Uterus (tissue), 4 donors: ENCODE measurements at places on chromosomes 1 and 21. TPM values are rescaled to one million over a fixed set of nuclear protein-coding genes. Genes with fewer than 3 reads are reported as not detected.

GRCh38 chr1:109713636-109714035 is 1.6 kb downstream of the GSTM5 start:
- DNase-seq = no peak

DNA sequence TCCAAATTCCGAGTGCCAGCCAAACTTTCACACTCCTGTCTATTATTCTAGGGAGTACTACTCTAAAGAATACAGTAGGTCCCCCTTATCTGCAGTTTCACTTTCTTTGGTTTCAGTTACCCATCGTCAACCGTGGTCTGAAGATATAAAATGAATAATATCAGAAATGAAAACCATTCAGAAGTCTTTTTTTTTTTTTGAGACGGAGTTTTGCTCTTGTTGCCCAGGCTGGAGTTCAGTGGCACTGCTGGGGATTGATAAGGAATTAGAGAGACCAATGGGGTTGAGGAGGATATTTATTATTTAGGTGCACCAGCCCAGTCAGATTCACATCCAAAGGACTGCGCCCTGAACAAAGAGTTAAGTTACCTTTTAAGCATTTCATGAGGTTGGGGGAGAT is 52.9 kb upstream of the SRSF10 start:
- DNase-seq = no peak

CASQ2 gene
- total RNA-seq = 30.2 TPM

DNA sequence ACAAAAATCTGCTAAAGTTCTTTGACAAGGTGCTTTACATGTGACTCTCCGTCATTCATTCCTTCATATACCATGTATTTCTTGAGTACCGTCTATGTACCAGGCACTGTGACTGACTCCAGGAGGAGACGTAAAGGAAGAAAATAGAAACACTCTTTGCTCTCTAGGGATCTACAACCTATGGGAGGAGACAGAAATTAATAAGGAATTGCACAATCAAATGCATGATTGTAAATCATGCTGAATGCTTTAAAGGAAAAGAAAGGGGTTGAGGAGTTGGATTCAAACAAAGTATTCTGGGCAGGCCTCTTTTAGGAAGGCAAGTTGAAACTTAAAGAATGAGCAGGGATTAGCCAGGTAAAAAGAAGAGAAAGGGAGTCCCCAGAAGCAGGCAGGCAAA is 239.1 kb upstream of the FGGY start:
- DNase-seq = no peak

GRCh38 chr1:216553766-216554165 is 130.5 kb upstream of the USH2A start:
- DNase-seq = no peak

DNA sequence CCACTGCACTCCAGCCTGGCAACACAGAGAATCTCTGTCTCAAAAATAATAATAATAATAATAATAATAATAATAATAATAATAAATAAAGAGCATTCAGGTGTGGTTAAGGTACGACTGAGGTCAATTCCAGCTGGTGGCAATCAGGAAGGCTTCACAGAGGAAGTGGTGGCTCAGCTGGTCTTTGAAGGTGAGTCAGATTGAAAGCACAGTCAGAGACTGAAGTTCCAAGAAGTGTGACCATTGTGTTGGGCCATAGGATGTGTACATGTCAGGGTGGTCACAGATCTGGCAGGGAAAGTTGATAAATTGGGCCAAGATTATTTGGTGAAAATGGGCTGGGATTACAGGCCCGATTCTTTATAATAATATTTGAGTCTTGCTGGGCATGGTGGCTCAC is 31.0 kb upstream of the MED18 start:
- DNase-seq = no peak

HSD3B1 gene
- not detected for total RNA-seq

TSPAN2 gene
- 40.5 TPM for total RNA-seq

- DNase-seq = no peak
Measured at GRCh38 chr21:17118638-17119384, 394.0 kb upstream of the CXADR start.

DNA sequence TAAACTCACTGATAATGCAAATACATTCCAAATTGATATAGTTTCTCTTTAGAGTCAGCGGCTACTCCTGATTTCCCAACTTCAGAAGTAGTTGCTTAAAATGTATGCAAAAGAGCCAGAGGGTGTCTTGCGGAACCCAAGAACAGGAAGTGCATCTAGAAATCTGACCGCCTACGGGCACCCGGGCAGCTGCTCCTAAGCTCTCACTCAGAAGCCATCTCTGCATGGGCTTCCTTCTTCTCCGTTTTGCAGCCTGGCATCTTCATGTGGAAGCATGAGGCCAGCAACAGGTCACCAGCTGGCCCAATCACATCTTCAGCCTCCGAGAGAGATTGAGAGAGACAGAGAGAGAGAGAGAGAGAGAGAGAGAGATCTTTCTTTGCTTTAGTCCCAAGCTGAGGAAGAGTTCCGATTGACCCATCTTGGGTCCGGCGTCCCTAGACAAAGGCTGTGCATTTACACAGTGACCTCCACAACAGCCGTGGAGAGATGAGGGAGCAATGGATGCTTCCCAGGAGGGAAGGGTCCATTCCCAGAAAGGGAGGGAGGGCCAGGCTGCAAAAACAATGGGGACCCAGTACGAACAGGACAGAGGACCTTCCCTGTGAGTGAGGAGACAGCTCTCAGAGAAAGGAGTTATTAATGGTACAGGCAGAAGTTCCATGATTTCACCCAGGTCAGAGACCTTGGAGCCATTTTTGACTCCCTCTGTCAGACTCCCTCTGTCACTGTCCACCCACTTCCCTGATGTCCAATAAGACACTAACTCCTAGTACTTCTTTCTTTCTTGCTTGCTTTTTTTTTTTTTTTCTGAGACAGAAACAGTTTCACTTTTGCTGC is 28.2 kb upstream of the SLC30A1 start:
- no peak for DNase-seq

OVAAL gene
- total RNA-seq = not detected

GRCh38 chr1:203112475-203112874 is 15.1 kb upstream of the ADORA1 start:
- DNase-seq = no peak

DNA sequence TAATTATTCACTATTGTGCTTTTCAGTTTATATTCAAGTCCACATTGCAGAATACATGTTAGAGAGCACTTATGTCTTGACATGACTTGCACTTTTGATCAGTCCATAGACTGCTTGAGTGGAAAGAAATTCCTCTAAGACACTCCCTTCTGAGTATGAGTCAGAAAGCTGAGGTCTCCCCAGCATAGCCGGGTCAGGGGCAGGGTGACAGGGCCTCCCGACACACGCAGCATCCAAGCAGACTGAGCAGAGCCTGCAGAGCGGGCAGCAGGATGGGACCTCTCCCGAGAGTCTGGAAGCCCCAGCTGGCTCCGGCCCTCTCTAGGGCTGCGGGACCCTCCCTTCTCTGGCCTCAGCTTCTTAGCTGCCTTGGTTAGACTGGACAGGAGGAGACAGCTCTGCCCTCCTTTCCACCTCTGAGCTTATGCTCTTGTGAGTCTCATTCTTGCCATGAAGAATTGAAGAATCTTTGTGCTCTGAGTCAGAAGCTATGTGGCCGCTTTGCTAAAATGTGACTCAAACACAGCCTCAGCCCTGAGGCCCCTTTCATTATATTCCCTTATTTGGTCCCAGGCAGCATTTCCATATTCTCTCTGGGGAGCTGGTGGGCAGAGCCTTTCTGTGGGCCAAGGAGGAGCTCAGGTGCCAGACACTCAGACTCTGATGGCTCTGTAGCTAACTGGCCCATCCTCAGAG is 11.2 kb upstream of the CAPN2 start:
- DNase-seq = peak; percentile 63

GRCh38 chr1:149927056-149927562 is 494 bp downstream of the SF3B4 start:
- DNase-seq = no peak

GRCh38 chr1:19648239-19648638 is 4.1 kb downstream of the NBL1 start:
- DNase-seq = no peak

TRAF3IP3 gene
- total RNA-seq = not detected

DNA sequence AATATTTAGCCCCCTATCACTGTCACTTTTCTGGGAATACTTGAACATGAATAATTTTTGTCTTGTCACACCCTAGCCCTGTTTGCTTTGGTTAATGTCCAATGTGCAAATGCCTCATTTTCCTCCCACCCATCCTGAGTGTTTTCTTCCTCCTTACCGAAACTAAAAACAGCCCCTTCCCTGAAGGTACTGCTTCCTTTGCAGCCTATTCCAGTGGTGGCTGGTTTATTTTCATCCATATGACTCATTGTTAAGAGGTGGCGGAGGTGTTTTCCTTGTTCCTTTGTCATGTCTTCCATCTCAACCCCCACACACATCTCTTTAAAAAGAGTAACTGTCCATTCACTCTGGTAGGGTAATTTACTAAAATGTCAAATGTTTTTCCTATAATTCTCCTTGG is 40.4 kb downstream of the CD55 start:
- DNase-seq = no peak

DNA sequence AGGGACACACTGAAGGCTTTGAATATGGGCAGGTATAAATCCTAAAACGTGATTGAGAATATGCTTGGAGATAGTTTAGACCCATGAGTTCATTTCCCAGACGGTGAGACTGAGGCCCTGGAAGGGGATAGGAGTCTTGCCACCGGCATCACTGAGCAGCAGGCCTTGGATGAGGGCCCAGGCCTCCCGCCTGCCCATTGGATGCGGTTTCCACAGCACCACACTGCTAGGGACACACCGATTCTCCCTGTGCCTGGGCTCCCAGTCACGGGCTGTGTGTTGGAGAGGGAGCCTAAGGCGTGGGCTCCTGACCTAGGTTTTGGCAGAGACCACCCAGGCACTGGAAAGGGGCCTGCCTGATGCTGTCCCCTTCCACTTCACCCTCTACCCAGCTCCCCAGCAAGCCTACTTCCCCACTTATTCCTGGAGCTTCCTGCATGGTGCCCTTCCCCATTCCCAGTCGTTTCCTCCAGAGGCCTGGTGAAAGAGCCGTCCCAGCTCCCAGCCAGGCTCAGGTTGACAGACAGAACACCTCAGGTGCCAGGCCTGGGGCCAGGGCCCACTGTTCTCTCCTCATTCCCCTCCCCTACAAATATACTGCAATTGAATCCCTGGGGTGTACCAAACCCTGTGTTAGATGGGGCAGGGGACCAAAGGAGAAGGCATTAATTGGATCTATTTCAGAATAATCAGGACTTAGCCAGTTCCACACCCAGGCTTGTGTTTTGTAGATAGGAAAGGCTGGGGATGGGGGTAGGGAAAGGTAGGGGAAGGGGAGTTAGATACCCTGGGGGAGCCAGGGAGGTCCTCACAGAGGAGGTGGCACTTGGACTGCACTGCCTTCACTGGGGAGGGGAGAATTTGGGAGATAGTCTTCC is 3.4 kb downstream of the FOXO6 start:
- no peak for DNase-seq

DNA sequence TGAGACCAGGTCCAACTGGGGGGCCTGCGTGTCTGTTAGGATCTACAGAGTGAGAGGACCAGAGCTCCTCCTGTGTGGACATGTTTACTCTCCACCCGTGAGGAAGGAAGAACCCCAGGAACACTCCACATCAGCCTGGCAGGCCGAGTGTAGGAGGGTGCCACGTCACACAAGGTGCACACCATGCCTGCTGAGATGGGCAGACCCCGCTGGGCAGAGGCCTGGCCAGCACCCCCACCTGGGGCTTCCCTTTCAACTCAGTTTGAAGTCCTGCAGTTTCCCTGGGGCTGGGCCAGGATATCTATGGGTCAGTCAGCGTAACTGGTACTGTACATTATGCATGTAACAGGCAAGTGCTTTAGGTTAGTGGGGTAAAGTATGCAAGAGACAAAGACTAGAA is 30.1 kb upstream of the PCBP3 start:
- no peak for DNase-seq

NBPF15 gene
- total RNA-seq = 8.5 TPM

DNA sequence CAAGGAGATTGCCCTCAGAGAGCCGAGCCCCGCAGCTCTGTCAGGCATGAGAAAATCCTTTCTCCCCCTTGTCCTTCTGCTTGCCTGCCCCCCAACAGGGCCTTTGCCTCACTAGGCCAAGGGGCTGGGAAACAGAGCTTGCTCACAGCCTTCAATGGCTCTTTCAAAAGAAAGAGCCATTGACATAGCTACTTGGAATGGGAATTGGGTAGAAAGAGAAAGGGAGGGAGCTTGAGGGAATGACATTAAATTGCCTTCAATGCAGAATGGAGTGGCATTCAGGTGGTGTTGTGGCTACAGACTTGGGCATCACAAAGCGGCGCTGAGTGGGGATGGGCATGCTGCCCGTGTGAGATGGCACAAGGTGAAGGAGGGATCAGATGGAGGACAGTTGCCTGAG is 13.2 kb downstream of the SYT11 start:
- no peak for DNase-seq

GNG5 gene
- 11.7 TPM for total RNA-seq
